ENCODE measurements at places on chromosomes 11 and 22.

- DNase-seq, result no peak
Observed at GRCh38 chr11:98587884-98588283, 432.9 kb upstream of the CNTN5 start.

DNA sequence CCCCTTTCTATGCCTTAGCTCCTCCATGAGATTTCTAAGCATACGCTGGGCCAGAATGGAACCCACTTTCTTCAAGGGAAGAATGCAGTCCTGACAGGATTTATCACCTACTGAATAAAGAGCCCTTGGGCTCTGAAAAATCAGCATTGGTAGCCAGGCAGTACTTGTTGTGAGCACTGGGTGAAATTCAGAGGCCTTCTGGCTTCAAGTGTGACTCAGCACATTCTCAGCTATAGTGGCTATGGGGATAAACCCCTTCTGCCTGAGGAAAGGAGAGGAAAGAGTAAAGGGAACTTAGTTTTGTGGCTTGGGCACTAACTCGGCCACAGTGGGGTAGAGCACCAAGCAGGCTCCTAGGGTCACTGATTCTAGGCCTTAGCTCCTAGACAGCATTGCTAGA, 574.8 kb downstream of the JRKL start:
- no peak for DNase-seq

DNA sequence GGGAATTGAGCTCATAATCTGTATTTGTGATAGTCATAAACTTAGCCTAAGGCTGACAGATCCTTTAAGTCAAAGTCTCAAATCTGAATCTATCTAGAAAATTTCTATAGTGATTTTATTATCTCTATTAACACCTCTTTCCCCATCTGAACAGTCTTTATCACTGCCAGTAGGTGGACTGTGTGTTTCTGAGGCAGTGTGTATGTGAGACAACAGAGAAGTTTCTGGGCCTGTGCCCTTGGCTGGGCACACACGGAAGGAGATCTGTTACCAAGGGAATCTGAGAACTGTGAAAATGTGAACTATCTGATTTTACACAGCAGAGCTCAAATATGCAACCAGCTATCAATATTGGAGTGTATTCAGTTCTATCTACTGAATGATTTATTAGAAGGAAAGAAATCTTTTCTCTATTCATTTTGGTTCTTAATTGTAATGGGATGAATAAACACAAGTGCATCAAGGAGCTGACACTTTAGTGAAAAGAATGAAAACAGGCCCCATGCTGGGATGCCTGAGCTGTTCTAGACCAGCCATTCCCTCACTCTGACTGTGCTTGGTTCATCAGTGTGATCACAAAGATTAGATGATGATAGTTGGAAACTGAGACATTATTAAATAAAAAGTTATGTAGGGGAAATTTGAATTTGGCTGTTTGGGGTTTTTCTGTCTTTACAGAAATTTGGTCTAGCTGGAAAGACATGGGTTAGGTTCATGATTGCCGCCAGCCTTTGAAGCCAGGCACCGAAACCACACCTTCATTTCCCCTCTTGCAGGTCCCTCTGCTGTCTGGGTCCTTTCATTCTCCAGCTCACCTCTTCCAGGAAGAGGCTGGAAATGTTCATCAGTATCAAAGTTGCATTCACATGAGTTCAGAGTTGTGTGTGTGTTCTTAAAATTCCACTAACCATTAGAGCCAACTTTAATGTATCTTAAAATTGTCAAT, 68.1 kb downstream of the LIF start:
- no peak for DNase-seq

DNA sequence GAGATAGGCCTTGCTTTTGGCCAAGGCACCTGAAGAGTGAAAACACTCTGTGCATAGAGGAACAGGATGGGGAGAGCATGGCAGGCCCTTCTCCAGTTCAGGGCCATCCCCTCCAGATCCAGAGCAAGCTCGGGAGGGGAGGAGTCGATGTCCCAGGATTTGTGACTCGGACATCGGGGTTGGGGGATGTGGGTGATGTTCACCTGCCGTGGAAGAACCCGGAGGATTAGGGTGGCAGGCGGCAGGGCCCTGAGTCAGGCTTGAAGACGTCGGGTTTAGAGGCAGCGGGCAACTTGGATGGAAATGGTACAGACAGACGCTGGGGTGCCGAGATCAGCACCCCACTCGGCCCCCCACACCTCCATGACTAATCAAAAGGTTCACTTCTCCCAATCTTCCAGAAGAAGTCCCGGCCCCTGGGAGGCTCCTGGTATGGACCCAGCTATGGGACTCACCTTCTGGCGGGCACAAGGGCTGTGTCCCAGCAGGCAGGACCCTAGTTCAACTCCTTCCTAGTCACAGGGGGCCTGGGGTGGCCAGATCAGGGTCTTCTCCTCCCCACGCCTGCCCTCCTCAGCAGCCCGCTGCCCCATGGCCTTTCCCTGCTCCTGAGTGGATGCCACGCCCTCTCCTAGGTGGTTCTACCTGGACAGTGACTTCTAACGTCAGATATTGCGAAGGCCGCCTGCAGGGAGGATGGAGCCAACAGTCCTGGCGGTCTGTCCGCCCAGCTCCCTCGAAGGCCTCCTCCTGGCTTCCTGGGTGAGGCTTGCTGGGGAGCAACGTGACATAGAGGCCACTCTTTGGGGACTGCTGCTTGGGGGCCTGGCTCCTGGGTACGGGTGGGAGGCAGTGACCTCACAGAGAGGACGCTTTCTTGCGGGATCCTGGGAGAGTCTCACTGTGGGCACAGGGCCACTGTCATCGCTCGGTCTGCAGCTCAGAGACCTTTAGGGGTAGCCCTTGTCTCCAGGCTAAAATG, 792.5 kb downstream of the BRD1 start:
- DNase-seq, result no peak

- DNase-seq, result no peak
Observed at GRCh38 chr11:85835263-85835662, 19.9 kb upstream of the CCDC83 start.

- peak; percentile 99 for DNase-seq
Observed at GRCh38 chr22:44363013-44363979, 50.5 kb upstream of the SHISAL1 start.

DNA sequence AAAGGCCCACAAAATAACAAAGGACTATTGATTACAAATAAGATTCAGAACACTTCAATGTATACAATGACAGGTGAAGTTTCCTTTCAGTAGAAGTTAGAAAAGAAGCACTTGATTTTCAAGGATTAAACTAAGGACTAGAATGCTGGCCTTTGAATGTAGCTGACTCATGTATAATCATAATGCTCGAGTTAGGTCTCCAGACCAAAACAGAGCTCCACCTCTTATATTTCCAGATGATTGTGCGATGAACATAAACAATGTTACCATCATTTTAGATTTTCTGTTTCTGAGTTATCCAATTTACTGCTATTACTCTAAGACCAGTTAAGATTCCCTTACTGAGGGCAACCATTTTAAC, 40.4 kb upstream of the RAPSN start:
- DNase-seq, result no peak

DNA sequence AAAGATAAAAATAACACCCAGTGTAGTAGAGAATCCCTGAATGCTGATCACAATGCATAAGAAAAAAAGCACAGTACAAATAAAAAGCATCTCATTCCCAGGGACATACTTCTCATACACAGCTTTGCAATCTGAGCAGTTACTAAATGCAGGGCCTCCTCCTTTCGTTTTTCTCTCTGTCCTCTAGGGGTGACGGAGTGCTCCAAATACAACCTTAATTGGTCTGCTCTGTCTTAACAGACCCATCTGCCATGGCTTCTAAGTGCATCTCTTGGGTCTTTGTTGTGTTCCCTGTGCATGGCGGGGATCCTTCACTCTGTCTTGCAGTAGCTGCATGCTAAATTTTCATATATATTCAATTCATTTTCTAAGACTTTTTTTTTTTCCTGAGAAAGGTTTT, 1114.2 kb upstream of the RAG2 start:
- DNase-seq, result no peak

DNA sequence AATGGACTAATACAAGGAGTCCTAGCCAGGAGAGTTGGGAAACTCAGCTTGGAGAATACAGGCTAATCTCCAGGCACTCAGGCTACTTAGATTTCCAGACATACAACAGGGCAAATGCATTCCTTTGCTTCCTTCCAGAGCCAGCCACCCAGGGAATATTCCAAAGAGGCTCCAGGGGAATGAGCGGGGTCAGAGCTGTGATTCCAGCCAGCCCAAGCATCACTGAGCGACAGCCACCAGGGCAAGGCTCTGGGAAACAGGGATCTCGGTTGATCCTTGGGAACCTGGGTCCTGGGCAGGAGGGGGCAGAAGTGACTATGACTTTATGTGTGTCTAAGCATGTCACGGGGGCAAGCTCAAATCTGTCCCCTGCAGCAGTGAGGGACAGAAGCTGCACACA, 112.3 kb upstream of the LMO1 start:
- DNase-seq, result no peak

GRCh38 chr22:48874956-48875355, 952.7 kb downstream of the BRD1 start:
- DNase-seq, result no peak

All from posterior vena cava (tissue), 2 donors.